Airway epithelial cell (primary cell): ENCODE measurements at places on chromosomes 11 and 22. TPM values are rescaled to one million over a fixed set of nuclear protein-coding genes. Genes with fewer than 3 reads are reported as not detected.

Gene NAGA
- total RNA-seq, result 30.2 and 32.7 TPM in 2 replicates

Gene DCHS1
- total RNA-seq, result 0.09 and 0.21 TPM in 2 replicates

Gene PTPN5
- total RNA-seq, result not detected in 2 replicates

Gene SCGB1D2
- not detected in 2 replicates for total RNA-seq

Gene NAALADL1
- 2.0 and 7.1 TPM in 2 replicates for total RNA-seq

Gene RAB36
- total RNA-seq, result 2.7 and 4.7 TPM in 2 replicates

Gene MYEOV
- total RNA-seq, result 0.78 and 1.7 TPM in 2 replicates
